Testis (tissue), 5 donors: ENCODE measurements at places on chromosomes 12 and 14. TPM values are rescaled to one million over a fixed set of nuclear protein-coding genes. Genes with fewer than 3 reads are reported as not detected.

DNA sequence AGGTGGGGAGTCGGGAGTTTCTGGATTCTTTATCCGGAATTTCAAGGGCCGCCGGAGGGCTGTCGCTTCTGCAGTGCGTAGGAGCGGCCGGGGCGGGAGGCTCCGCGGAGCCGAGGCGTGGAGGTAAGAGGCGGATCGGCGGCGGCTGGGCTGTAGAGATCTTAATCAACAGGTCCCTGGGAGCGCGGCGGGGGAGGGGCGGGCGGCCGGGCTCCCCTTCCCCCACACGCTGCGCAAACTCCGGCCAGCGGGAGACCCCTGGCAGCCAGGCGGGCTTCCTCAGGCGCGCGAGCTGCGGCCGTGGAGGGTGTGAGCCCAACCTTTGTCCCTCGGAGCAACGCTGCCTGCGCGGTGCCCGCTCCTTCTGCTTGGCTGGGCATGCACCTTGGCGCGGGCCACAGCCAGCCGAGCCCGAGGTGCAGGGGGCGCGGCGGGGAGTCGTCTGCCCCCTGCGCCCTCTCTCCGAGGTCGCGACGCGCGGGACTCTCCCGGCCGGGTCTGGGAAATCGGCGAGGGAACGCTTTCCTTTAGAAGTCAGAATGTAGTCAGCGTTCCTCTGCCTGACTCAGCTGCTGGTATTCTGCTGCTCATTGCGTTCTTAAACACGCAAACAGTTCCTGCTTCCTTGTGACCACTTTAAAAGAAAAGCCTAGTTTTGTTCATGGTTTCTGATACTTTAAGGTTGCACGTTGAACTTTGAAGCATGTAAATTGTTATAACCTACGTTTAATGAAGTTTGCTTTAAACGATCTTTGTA is at the start of gene PALS1:
Gene PALS1 (plus strand): TSS at position 25 of the 757 bp plus-strand sequence. CDS start 37,736 bp downstream, outside the sequence.
- peak; percentile 59 for DNase-seq

DNA sequence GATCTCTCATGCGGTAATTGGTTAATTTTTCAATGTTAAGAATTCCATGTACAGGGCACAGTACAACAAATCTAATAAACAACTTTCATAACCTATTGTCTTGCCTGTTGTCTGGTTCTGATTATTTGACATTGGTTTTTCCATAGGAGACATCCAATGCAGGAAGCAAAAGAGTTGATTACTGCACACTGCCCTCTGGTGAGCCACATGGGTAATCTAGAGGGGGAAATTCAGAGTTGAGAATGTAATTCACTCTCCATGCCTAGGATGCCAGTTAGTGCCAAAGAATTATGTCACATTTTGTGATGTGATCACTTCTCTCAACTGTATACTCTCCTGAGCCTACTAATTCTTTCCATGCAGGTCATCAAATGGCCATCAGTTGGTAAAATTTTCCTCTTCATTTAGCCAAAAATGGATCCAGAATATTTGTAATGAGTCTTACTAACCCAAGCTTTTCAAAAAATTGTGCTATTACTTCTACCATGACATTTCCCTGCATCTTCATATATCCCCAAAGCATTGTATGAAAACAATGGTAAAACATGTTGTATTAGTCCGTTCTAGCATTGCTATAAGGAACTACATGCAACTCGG is 17.7 kb upstream of the CCDC91 start:
- DNase-seq, result peak; percentile 40

- DNase-seq, result no peak
Observed at GRCh38 chr12:115519887-115520286, 757.6 kb downstream of the MED13L start.

- peak; percentile 69 for DNase-seq
Observed at GRCh38 chr12:176321-177181, 37.4 kb downstream of the SLC6A12 start.

- no peak for DNase-seq
Observed at GRCh38 chr12:133038118-133038709, 905 bp downstream of the ZNF84 start.

The NPC2 gene
- polyA plus RNA-seq, result 291 TPM

The CAPS2 gene
- polyA plus RNA-seq, result 8.1 TPM

- no peak for DNase-seq
Observed at GRCh38 chr14:88194531-88194930, 128.5 kb downstream of the KCNK10 start.

GRCh38 chr12:120352117-120352516 is 16.8 kb downstream of the MSI1 start:
- no peak for DNase-seq

DNA sequence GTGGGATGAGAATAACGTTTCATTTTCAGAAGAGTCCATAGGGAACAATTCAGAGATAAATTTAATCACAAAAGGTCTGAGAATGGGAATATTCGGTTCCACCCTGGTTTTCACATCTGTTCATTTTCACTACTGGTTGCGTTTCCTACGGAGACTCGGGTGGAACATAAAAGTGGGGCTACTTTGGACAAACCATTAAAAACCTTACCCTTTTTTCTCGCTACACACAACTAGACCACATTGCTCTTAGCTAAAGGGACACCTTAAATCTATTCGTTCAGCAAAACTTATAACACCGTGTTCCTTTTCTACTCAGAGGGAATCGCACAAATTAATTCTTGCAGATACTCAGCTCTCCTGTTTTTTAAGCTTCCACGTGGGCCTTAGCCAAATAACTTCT is 1.0 kb upstream of the SUDS3 start:
- DNase-seq, result no peak

The ANKRD52 gene
- polyA plus RNA-seq, result 20.1 TPM

DNA sequence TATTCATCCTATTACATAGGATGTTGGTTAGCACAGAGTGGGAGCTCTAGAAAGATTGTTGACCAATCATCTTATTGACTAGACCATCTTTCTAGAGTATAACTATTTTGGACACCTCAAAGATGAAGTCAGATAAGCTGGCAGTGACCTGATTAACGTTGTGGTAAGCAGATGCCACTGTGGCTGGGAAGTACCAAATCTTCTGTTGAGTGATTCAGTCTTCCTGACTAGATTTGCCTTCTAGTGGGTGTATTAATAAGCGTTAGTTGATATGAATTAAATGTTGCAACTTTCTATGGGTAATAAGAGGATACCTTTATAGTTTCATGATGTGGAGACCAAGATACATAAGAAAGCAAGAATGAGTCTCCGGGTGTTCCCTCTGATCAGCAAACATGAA is 51.2 kb upstream of the HELB start:
- no peak for DNase-seq

DNA sequence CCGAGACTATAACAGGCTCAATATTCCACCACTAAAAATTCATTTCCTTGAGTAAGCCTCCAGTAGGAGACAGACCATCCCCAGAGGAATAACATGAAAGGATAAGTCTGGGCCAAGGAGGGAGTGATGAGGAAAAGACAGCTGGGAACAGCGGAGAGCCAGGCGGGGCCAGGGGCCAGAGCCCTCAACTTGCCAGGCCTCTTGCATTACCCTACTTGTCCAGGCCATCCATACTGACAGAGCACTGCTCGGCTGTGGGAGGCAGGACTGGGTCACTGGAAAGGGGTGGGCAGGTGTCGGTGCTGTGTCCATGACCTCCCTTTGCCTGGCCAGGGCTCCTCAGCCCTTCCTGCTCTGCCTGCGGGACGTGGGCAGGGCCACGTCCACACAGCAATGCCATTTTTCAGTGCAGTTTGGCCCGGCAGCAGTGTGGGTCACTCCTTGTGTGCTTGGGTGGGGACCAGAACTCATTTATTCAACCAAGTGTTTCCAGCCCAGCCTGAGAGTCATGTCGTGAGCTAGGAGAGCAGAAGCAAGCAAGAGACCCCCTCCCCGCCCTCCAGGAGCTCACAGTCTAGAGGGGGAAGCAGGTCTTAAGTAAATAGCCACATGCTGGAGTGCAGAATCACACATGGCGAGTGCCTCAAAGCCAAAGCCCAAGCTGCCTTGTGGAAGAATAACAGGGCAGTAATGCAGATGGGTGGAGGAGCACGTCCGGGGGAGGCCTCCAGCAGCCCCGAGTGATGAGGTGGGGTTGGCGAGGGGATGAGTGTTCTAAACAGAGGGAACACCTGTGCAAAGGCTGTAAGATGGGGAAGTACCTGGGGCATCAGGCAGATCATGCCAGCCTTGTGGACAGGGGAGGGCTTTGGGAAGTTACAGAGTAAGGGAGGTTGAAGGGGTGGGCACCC is 8.9 kb upstream of the FAIM2 start:
- no peak for DNase-seq

DNA sequence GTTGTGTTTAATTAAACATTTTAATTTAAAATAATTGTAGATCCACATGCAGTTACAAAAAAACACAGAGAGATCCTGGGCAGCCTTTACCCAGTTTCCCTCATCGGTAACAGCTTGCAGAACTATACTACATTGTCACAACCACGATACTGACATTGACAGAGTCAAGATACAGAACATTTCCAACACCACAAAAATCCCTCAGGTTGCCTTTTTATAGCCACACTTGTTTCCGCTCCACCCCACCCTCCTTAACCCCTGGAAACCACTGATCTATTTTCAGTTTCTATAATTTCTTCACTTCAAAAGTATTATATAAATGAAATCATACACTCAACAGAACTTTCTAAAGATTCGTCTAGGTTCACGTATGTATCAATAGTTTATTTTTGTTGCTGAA is 458.8 kb upstream of the SOX5 start:
- DNase-seq, result no peak

GRCh38 chr12:79673354-79673753 is 17.4 kb downstream of the PAWR start:
- no peak for DNase-seq

The EAPP gene
- 46.9 TPM for polyA plus RNA-seq

The CPSF6 gene
- polyA plus RNA-seq, result 41.2 TPM

DNA sequence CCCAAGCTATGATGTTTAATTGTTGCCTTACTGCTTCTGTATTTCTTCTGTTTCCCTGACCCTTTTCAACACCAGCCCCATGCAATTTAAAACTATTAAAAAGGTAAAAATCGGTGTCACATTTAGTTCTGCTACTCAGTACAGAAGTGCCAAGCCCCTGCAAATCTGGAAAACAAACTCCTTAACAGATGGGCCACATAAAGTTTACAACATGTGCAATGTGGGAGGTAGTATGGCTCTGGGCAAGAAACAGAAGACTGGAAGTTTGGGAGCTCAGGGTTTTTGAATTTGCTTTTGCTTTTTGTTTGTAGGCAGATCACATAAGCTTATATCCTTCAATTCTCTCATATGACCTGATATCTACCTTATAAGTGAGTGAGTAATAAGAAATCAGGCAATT is 404.0 kb upstream of the ATP2B1 start:
- DNase-seq, result no peak

- no peak for DNase-seq
Observed at GRCh38 chr14:70879448-70879847, 27.8 kb upstream of the PCNX1 start.

DNA sequence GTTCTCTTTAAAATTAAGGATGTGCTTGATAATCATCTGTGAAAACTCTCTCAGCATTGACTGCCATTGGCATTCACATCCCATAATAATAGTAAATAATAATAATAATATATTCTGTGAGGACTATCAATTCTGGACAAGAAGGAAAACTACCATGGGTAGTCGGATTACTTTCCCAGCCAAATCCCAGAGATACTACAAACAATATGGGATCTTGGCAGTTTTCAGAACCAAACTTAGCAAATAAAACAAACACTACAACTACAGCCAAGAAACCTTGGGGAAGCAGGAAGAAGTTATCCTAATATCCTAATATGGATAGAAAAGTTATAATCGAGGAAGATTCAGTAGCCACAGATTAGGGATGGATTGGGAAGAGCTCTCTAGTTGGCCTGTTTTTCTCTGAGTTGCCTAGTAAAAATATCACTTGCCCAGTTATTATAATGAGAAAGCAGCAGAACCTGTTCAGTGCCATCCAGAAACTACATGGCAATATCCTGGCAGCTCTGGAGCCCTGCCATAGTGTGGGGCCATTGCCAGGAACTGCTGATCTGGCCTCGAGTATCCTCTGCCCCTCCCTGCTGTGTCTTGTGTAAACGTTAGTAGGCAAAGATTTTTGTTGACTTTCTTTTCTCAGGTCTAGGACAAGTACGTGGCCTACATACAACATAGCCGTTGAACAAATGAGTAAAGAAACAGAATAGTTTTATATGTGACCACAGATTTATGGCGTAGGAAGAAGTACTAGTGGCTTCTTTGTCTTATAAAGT is 193.5 kb downstream of the SLC2A13 start:
- DNase-seq, result no peak

GRCh38 chr14:76872796-76873432 is 46.7 kb downstream of the LRRC74A start:
- DNase-seq, result peak; percentile 75

GRCh38 chr12:87305481-87305880 is 723.7 kb downstream of the C12orf50 start:
- no peak for DNase-seq

The DPPA3 gene
- 0.41 TPM for polyA plus RNA-seq

- DNase-seq, result no peak
Observed at GRCh38 chr12:76490763-76491162, 68.8 kb downstream of the OSBPL8 start.

- DNase-seq, result no peak
Observed at GRCh38 chr12:11133816-11134215, 628 bp downstream of the TAS2R30 start.

GRCh38 chr14:24712909-24713308 is 78.9 kb upstream of the GZMB start:
- DNase-seq, result no peak

GRCh38 chr12:56991319-56992246 is 14.8 kb downstream of the ZBTB39 start:
- peak; percentile 38 for DNase-seq

DNA sequence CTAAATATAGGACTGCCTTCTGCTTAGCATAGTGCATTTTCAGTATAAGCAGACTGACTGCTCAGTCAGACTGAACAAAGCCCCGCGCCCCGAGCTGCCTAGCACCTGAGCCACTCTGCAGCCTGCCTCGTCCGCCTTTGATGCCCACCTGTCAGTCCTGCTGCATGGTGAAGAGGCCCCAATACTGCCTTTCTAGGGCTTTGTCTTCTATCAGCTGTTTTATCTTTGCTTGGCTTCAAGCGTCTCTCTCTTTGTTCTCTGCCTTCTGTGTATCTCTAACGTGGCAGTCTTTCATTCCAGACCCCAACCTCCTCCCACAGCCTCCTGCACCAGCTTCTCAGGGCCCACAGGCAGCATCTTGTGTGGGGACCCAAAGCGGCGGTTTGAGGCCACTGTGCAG is 1001.0 kb downstream of the VRK1 start:
- no peak for DNase-seq

DNA sequence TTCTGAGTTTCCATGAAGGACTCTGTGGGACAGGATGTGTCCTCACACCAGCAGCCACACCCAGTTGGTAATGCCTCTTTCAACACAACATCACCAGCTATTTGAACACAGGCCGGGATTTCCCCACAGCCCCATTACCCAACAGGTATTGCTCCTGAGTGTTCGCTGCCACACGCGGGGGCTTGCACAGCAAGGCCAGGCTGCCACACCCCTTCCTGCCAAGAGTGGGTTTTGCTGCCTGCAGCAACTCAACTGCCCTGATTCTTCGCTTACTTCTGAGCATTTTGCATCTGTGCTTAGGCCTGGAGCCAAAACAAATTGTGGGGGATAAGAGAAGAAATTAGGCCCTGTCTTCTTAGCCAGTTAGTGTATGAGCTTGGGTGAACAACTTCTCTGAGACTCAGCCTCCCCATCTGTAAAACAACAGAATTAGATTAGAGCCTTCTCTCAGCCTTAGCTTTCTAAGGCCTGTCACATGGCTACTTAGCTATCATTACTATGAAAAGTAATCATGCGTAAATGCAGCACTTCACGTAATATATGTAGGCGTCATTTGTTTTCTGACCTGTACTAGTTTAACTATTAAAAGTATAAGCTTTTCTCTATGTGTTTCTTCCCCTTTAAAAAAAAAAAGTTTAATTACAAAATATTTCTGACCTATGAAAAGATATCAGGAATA is 20.0 kb downstream of the CKAP4 start:
- no peak for DNase-seq
